ENCODE measurements at places on chromosomes 2 and 18. TPM values are rescaled to one million over a fixed set of nuclear protein-coding genes. Genes with fewer than 3 reads are reported as not detected.

DNA sequence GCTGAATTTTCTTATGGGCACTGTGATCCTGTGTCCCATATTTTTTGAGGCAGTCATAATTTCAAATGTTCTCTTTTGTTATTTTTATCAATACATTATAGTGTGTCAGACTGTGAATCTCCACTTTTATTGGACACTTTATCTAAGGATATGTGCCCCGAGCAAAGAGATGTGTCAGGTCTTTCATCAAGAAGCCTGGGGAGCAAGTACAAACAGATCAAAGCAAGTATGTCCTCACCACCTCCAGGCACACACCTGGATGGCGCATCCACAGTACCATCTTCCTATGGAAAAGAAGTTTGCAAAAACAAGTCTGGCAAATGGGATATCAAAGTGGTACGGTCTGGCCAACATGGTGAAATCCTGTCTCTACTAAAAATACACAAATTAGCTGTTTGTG is 81.0 kb upstream of the ZNF236 start:
- no peak for DNase-seq

DNA sequence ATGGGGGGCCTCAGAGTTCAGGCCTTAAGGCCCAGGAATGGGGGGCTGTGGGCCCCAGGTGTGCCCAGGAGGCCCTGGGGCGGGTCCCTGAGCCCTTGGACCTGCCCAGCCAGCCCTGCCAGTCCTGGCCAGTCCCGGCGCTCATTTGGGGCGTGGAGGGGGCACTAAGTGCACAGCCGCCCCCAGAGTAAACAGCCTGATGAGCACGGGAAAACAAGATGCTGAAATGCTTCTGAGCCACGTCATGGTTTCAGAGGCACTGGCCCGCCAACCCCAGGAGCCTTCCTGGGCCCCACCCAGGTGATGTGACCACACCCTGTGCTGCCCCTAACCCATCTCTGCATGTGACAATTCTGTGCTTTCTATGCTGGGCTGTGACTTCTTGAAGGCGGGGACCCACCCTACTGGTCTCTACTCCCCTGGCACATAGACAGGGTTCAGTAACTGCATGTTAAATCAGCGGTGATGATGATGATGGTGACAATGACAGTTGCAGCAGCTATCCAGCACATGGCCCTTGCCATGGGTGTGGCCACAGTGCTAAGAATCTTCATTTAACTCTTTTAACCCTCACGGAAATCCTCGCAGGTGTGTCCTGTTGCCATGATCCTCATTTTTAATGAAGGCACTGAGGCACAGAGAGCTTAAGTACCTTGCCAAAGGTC is 28.1 kb upstream of the ASPRV1 start:
- DNase-seq: peak; percentile 69

- no peak for DNase-seq
Measured at GRCh38 chr2:172624996-172625395, 69.1 kb downstream of the PDK1 start.

DNA sequence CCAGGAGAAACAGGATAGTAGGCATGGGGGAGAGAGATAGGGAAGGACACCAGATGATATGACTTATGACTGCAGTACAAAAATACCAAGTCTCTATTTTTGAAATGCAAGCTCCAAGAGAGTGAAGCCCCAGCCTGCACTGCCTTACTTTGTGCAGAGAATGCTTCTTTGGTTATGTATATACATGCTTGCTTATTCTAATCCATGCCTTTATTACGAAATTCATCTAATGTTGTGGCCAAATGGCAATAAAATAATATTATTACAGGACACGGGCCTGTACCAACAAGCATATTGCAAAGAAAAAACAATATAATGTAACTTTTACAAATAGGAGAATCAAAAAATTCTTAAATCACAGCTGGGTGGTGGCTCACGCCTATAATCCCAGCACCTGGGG is 110.8 kb downstream of the BCL11A start:
- DNase-seq: no peak

DNA sequence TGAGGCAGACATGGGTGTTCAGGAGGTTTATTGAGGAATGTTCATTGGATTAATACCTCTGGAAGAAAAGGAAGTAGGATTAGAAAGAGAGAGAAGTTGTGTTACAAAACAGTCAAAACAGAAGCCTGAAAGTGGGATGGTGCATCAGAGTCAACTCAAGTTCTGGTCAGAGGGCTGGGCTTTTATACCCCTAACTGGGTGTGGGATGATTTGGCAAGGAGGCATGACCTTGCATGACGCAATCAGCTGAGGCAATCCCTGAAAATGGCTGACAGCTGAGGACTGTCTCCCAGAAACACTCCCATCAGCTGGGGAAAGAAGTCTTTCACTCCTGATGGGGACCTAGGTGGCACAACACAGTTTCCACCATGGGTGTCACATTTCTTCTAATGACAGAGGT is 818.2 kb downstream of the SATB2 start:
- no peak for DNase-seq

DNA sequence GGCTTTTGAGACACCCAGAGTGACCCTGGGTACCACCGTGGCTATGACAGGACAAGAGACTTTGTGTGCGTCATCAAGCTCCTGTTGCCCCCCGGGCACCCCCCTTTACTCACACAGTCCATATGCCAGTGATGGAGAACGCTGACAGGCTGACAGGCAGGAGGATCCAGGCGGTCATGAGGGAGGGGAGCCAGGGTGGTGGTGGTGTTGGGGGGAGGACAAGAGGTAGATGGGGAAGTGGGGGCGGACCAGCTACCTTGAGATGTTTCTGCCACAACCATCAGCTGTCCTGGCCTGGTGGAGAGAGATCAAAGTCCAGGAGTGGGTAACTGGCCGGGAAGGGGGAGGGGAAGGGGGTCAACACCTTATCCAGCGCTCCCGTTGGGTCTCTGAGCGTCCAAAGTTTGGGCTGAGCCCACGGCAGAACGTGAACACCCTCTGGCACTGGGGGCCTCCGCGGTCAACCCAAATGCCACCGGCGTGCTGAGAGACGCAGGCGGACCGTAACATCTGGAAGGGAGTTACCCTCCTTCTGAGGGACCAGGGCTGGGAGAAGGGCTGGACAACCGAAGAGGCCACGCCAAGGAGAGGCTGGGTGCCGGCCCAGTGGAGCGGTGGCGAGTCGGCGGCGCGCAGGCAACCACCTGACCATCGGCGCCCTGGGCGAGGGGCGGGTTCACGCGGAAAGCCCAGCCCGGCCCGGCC is 575 bp downstream of the TMEM150A start:
- peak; percentile 68 for DNase-seq

DNA sequence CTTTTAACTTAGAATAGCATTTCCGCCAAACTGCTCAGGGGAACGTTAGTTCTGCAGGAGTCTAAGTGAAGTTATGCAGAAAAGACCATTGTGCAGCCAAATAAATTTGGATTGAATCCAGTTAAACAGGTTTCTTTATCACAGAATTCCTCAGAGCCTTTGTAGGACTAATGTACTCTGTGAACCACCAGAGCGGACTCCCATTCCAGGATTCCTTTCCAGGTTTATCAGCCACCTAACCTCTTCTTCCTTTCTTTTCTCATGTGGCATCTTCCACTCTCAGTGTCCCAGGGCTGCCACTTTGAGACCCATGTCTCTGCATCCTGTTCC is 350.4 kb downstream of the TSN start:
- DNase-seq: no peak

The GKN1 gene
- not detected for total RNA-seq

The MYL12A gene
- total RNA-seq: 588 TPM
